ENCODE measurements at places on chromosomes 2 and 18. TPM values are rescaled to one million over a fixed set of nuclear protein-coding genes. Genes with fewer than 3 reads are reported as not detected.

- DNase-seq = no peak
Measured at GRCh38 chr2:39734445-39734844, 44.6 kb downstream of the THUMPD2 start.

DNA sequence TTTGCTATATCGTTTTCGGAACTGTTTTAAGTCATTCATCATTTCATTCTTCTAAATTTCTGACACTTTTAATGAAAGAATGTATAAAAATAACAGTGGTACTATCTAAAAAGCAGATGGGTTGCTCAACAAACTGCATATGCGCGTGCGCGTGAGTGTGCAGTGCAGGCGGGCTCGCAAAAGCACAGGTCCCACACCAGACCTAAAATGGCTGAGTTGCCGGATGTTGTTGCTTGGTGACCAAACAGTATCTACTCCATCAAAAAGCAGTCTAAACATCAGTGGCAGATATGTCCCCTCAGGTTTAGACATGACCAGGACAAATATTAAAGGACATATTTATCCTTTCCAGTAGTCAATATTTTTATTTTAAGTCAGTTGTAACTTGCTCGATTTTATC, 5.1 kb downstream of the NOL4 start:
- no peak for DNase-seq

DNA sequence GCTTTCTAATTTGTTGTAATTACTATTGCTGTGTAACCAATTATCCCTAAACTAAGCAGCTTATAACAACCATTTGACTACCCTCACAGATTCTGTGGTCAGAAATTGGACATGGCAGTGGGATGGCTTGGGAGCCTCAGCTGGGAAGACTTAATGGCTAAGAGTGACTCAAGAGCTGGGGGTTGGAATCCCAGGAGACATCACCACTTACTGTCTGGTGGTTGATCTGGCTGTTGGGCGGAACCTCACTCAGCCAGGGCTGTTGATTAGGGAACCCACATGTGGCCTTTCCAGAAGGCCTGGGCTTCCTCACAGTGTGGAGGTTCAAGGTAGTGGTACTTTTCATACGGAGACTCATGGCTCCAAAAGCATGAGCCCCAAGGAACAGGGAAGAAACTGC, 49.8 kb downstream of the E2F6 start:
- no peak for DNase-seq

GRCh38 chr18:31040686-31041270, 1.8 kb downstream of the DSC3 start:
- DNase-seq = no peak

- DNase-seq = no peak
Measured at GRCh38 chr18:46243673-46244072, 139.5 kb downstream of the HAUS1 start.

DNA sequence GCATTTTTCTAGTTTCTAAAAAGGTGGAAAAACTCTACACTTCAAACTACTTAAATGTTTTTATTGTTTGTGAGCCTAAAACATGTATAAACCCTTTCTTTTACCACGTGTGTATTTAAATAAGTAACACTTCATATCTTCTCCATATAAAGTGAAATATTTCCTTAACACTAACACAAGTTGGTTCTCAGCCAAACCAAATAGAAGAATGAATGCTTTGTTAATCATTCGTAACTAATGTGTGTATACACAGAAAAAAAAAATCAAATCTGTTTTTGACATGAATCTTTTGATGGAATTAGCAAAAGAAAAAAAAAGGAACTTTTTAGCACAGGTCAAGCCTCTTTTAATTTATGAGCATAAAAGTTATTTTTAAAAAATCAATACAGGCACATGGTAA, 89.3 kb downstream of the EHBP1 start:
- no peak for DNase-seq

DNA sequence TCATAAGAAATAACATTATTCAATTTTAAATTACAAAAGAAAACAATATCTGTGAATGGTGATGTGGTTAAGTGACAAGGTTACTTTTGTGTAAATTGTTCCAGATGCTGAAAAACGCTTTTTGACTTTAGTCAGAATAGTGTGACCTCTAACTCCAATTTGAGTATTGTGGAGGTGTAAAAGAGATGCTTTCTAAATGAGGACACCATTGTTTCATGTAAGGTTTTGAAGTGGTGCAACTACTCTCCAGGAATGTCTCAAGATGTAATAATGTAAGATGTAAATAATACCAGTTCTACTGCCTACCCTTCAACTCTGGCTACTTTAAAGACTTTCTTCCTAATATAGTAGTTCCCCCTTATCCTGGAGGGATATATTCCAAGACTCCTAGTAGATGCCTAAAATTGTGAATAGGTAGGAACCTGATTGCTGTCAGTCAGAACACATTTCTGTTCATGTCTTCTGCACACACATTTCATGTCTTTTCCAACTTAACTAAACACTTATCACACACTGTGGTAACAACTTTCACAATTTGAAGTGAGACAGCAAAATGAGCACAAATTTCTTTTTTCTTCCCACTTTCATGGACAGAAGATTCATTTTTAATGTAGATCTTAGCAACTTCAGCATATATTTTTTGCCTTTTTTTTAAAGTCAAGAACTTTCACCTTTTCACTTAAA, 39.1 kb upstream of the PPP1R1C start:
- no peak for DNase-seq

TMEM163 gene
- total RNA-seq = 10.1 TPM

Measured in ureter (tissue), 1 donor.